Left ventricle myocardium superior (tissue), 1 donor: ENCODE measurements at places on chromosomes 7 and 10. TPM values are rescaled to one million over a fixed set of nuclear protein-coding genes. Genes with fewer than 3 reads are reported as not detected.

DNA sequence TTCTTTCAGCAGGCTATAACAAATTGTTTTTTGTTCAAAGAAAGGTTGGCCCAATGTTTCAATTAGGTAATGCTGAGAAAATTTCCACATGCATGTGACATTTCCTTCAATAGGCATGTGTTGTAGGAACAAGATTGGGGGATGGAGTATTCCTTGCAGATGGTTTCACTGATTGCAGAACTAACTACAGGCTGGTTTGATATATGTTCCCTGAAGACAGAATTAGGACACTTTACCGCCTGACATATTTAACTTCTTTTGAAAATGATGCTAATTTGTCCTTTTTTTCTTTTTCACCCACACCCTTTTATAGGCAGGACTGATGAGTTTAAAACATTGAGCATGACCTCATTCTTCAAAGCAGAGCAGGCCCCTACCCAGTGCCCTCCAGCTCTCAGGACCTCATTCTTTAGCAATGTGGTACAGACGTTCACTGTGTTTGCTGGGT is 163.3 kb downstream of the CPED1 start:
- DNase-seq = no peak

The COA1 gene
- total RNA-seq = 72.5 TPM

GRCh38 chr7:47026780-47027361 is 555.0 kb downstream of the TNS3 start:
- DNase-seq = peak; percentile 50

DNA sequence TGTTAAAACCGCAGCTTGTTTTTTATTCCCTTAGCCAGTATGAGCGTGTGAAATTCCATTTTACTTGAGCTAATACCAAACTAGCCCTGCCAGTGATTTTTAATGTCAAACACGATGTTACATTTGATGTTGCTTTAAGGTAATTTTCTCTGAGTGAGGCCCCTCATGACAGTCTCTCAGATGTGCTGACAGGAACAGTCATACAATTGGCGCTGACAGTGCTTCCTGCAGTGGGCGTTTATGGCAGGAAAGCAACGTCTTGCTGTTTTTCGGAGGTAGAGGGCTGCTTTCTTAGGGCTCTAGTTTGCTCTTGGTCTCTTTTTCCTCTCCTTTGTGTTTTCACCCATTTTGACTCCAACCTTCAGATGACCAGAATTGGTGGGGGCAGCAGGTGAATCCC is 19.3 kb downstream of the PON1 start:
- DNase-seq = no peak

GRCh38 chr7:109836016-109836415 is 1254.9 kb upstream of the LRRN3 start:
- no peak for DNase-seq

The ZNF438 gene
- 13.9 TPM for total RNA-seq

DNA sequence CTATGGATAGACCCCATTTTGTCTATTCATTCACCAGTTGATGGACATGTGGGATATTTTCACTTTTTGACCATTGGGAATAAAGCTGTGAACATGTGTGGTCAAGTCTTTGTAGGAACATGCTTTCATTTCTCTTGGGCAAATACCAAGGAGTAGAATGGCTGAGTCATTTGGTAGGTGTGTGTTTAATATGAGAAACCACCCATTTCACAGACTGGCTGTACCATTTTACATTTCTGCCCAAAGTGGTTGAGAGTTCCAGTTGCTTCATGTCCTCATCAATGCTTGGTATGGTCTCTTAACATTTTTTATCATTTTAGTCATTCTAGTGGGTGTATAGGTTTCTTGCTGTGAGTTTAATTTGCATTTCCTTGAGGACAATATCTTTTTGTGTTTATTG is 124.9 kb upstream of the RHEB start:
- no peak for DNase-seq

DNA sequence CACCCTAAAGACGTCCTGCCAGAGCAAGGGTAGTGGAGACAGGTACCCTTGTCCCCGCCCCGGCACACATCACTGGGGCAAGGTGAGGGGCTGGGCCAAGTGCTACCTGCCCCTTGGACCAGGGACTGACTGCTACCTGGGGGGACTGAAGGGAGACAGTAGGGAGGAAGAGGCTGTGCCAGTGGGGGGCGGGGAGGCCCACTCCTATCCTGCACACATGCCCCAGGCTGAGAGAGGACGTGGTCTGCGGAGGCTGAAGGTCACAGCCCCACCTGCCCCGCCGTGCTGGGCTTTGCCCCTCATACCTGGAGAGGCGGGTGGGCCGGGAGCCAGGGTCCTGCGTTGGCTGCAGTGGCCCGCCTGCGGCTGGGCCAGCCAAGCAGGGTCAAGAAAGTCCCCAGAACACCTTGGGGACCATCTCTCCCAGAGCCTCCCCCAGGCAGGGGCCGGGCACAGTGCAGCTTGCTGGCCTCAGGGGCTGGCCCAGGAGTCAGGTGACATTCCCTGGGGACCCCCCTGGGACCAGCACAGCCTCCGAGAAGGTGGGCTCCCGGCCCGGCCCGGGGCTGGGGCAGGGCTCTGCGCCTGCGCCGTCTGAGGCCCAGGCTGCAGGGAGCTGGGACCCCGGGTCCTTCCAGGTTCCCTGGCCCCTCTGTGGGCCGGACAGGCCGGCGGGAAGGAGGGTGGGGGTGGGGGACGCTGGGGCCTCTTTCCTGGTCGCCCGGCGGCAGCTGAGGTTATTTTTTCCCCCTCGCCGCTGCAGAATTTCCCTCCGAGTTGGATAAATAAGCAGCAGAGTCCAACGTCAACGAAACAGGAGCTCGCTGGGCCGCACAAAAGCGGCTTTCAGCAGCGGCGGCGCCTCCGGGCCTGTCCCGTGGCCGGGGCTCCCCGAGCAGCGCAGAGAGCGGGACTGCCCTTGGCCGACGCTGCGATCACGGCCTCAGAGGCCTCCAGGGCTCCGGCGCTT is 9.8 kb upstream of the FZD9 start:
- peak; percentile 59 for DNase-seq

- DNase-seq = no peak
Observed at GRCh38 chr7:13099154-13099795, 411.8 kb downstream of the ARL4A start.

The ODAD2 gene
- total RNA-seq = 0.42 TPM

DNA sequence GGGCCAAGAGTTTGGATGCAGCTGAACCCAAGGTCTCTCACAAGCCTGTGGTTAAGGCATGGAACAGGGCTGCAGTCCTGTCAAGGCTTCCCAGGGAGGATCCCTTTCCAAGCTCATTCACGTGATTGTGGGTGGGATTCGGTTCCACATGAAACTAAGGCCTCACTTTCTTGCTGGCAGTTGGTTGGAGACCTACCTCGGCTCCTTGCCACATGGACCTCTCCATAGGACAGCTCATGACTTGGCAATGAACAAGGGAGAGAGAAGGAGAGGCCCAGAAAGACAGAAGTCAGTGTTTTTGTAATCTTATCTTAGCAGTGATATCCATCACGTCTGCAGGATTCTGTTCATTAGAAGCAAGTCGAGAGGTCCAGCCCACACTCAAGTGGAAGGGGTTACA is 583.8 kb downstream of the LRMDA start:
- DNase-seq = no peak

- no peak for DNase-seq
Observed at GRCh38 chr10:33279811-33280602, 54.5 kb downstream of the NRP1 start.

DNA sequence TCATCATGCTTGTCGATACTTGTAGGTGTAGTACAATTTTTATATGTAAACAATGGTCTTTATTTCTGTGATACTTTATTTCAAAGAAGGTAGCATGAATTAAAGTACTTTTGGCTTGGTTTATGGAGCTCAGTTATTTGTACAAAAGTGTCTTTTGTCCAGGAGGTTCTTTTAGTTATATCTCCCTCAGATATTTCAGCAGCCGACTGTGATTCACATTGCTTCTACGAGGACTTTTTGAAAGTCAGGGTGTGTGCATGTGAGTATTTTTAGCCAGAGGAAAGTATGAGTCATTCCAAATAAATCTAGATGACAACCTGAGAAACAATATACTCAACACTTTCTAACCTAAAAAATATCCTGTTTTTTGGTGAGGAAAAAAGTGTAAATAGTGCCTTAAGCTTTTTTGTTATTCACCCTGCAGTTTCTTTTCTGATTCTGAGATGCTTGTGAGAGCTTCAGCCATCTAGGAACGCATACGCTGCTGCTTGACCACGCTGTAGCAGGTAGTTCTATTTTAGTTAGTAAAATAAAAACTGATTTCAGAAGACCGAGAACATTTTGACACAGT is 595 bp upstream of the SUN1 start:
- no peak for DNase-seq

DNA sequence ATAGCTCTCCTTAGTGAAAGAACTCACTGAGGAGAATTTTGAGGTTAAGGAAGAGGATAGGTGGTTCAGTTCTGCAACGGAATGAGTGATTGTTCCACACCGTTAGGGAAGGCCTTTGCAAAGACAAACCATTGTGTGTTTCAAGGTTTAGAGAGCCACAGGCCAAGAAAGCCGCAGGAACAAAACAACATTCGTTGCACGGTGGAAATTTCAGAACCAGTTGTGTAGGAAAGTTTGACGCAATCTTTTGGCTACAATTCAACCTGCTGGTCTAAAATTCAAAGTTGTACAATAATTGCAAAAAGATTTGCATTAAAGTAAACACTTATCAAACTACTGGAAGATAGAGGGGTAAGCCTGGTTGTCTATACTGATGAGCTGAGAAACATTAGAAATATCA is 91.4 kb downstream of the FAM107B start:
- no peak for DNase-seq

The RINT1 gene
- 14.5 TPM for total RNA-seq

- no peak for DNase-seq
Observed at GRCh38 chr7:136131304-136131630, 154.1 kb upstream of the MTPN start.

- no peak for DNase-seq
Observed at GRCh38 chr10:70418713-70419112, 14.8 kb downstream of the EIF4EBP2 start.

GRCh38 chr10:128630787-128631252 is 504.6 kb upstream of the MKI67 start:
- DNase-seq = no peak

The STOX1 gene
- total RNA-seq = 0.15 TPM

The NEUROG3 gene
- total RNA-seq = not detected

- DNase-seq = no peak
Observed at GRCh38 chr7:64884913-64885370, 18.1 kb upstream of the ZNF273 start.

GRCh38 chr7:33760834-33761233 is 144.5 kb upstream of the BMPER start:
- DNase-seq = no peak

The SEMA3D gene
- total RNA-seq = 0.94 TPM

The TMEM26 gene
- total RNA-seq = 0.67 TPM

- DNase-seq = no peak
Observed at GRCh38 chr10:109956454-109957091, 33.3 kb upstream of the XPNPEP1 start.

GRCh38 chr10:11397980-11398580 is 213.4 kb downstream of the USP6NL start:
- DNase-seq = peak; percentile 41

GRCh38 chr10:70448236-70448635 is 6.8 kb upstream of the NODAL start:
- DNase-seq = no peak

The KNDC1 gene
- total RNA-seq = 0.20 TPM

- no peak for DNase-seq
Observed at GRCh38 chr10:70599791-70600190, 2.8 kb downstream of the PRF1 start.

The HOXA1 gene
- not detected for total RNA-seq

DNA sequence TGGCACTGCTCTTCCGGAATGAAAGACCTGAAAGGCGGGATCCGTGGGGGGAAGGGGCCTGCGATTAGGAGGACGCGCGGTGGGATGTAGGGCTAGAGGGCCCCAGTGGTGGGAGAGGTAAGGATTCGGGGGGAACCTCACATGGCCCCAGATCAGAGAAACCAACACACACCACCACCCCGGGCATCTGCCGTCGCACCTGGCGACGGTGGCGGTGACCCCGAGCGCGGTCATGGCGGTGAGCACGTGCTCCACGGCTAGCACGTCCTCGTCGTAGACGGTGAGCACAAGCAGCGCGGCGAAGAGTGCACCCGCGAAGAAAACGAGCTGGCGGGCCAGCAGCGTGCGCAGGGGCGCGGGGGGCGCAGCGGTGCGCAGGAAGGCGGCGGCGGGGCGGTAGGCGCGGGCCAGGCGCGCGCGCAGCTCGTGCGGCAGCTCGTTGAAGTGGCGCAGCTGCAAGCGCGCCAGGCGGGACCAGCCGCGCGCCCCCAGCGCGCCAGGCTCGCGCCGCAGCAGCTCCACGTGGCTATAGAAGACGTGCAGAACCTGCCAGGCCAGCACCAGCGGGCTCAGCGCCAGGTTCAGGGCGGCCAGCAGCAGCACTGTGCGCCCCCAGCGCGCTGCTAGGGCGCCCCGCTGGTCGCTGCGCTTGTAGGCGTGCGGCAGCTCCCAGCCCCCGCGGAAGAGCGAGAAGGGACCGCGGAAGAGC is 5.7 kb downstream of the ATG9B start:
- peak; percentile 57 for DNase-seq

GRCh38 chr7:137606061-137606674 is 240.6 kb downstream of the DGKI start:
- no peak for DNase-seq

The IMPDH1 gene
- total RNA-seq = 20.7 TPM

The LGI1 gene
- not detected for total RNA-seq

The SPDYE5 gene
- not detected for total RNA-seq

The OGDHL gene
- total RNA-seq = 4.1 TPM

- no peak for DNase-seq
Observed at GRCh38 chr7:19061331-19061730, 56.1 kb downstream of the TWIST1 start.

GRCh38 chr7:1690359-1690958 is 20.4 kb downstream of the ELFN1 start:
- DNase-seq = no peak

The NOBOX gene
- total RNA-seq = not detected

- DNase-seq = no peak
Observed at GRCh38 chr10:61232780-61233179, 220.4 kb downstream of the TMEM26 start.

The FAM25G gene
- total RNA-seq = not detected

DNA sequence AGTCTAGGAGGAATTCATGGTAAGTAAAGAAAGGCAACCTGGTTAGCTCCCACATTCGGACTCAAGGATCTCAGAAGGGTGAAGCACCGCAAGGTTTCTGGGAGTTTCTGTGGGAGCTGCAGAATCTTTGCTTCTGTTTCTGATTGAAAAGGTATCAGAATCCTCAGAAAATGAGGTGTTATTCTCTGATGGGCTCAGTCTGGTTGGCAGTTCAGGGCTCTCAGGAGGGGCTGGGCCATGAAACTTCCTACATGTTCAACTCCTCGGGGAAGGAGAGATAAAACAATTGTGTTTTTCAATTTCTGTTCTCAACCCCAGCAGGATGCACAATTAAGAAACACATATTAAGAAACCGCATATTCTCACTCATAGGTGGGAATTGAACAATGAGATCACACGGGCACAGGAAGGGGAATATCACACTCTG is 9.1 kb downstream of the OR2A7 start:
- no peak for DNase-seq

The MYH16 gene
- not detected for total RNA-seq
